ENCODE measurements at places on chromosomes 4 and X. TPM values are rescaled to one million over a fixed set of nuclear protein-coding genes. Genes with fewer than 3 reads are reported as not detected.

DNA sequence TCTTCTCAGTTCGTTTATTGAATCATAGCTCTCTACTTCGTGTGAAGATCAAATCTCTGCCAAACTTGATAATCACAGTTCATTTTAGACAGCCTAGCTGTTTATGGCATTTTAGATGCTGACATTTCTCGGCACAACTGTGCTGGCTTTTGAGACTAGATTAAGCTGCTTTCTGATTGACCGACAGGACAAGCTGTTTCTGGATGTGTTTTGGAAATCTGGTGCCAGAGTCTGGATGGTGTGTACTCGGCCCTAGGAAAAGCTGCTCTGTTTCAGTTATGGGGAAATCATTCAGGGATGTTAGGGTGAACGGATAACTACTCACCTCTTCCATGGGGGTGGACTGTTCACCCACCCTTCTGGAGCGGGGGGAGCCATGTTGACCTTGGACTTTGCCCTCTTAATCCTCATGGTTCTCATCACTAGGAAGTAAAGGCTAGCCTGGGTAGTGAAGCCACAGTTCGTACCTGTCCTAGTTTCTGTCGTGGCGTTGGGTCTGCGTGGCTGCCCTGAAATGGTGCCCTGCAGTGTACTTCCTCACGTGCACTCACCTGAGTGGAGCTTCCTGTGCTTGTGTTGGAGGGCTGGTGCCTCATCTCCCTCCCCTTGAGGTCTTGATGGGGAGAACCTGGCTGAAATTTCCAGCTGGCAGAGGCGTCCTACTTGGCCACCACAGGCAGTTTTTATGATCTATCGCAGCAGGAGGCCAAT is 13.7 kb upstream of the WDR1 start:
- H3K4me3 ChIP-seq, result no peak overlapping the region
- no peaks in the 10 kb centered on the region for H3K27me3 ChIP-seq
- no peak overlapping the region for H3K27ac ChIP-seq
- DNase-seq, result no peak
- no peaks in the 10 kb centered on the region for H3K36me3 ChIP-seq
- H3K4me1 ChIP-seq, result peaks cover 16% of the 10 kb centered on the region

DNA sequence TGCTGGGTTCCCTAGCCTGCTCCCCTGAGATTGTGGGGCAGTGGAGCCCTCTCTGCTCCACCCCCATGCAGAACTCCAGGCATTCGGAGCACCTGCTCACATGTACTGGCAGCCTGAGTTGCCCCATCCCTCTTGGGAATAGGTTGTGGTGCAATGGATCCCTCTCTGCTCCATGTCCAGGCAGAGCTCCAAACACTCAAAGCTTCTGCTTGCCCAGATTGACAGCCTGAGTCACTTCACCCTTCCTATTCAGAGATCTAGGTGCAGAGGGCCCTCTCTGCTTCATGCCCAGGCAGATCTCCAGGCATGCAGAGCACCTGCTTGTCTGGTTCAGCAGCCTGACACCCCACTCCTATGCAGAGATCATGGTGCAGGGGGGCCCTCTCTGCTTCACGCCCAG is 18.6 kb upstream of the TEX13B start:
- H3K27ac ChIP-seq, result no peak overlapping the region
- no peak for DNase-seq
- no peaks in the 10 kb centered on the region for H3K36me3 ChIP-seq

DNA sequence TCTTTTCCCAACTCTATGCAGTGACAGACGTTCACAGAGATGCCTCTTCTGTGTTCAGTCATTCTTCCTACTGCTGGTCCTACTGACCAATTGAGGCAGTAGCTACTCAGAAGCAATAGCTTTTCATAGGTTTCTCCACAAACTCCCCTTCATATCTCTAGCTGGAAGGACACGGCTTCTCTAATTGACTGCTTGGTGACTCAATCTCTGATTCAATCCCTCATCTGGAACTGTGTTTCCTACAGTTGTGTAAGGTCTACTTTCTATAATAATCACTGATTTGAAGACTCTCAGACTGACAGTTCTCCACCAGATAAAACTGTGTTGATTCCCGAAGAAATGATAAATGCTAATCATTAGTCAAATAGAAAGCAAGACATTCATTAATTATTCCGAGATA is 111.5 kb downstream of the DTHD1 start:
- no peaks in the 10 kb centered on the region for H3K4me1 ChIP-seq
- no peak overlapping the region for H3K27ac ChIP-seq
- peaks cover 43% of the 10 kb centered on the region for H3K27me3 ChIP-seq
- H3K36me3 ChIP-seq, result no peaks in the 10 kb centered on the region

GRCh38 chrX:105018865-105019264 is 201.6 kb downstream of the TEX13A start:
- H3K27ac ChIP-seq, result no peak overlapping the region
- no peak for DNase-seq
- H3K4me3 ChIP-seq, result no peak overlapping the region

Gene KIF4A
- total RNA-seq, result 5.9 TPM

Gene SPATA18
- total RNA-seq, result 11.9 TPM

Gene PAGE1
- total RNA-seq, result not detected

DNA sequence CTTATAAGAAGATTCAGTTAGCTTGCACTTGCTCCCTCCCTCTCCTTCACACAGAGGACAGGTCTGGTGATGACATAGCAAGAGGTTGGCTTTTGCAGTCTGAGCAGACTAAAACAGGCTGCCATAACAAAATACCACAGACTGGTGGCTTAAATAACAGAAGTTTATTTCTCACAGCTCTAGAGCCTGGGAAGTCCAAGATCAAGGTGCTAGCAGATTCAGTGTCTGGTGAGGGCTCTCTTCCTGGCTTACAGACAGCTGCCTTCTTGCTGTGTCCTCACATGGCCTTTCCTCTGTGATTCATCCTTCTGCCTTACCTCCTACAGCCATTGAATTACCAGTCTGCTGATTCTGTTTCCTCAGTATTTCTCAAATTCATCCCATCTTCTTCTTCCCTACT is 13.1 kb downstream of the RP2 start:
- no peaks in the 10 kb centered on the region for H3K27me3 ChIP-seq
- DNase-seq, result no peak
- peak overlapping the region; percentile 61 for H3K27ac ChIP-seq
- peak overlapping the region; percentile 15 for H3K4me3 ChIP-seq
- peaks cover 3% of the 10 kb centered on the region for H3K36me3 ChIP-seq
- peaks cover 11% of the 10 kb centered on the region for H3K4me1 ChIP-seq

GRCh38 chr4:4838051-4838935 is 21.2 kb upstream of the MSX1 start:
- H3K4me3 ChIP-seq, result no peak overlapping the region
- peaks cover 51% of the 10 kb centered on the region for H3K27me3 ChIP-seq
- H3K27ac ChIP-seq, result no peak overlapping the region
- no peaks in the 10 kb centered on the region for H3K4me1 ChIP-seq
- DNase-seq, result no peak
- H3K36me3 ChIP-seq, result no peaks in the 10 kb centered on the region
